ENCODE measurements at places on chromosomes 5 and 9. TPM values are rescaled to one million over a fixed set of nuclear protein-coding genes. Genes with fewer than 3 reads are reported as not detected.

Gene IL33
- 180 TPM for total RNA-seq

Gene MCC
- 25.8 TPM for total RNA-seq

Gene KIF27
- total RNA-seq, result 3.4 TPM

Gene MELK
- total RNA-seq, result 26.2 TPM

Gene HOMER1
- total RNA-seq, result 3.6 TPM

All from aortic smooth muscle cell (primary cell).